Stimulated activated CD8-positive, alpha-beta memory T cell treated with anti-CD3 and anti-CD28 coated beads, Interleukin-4, amount 100 ng/mL, for 4 hours (primary cell): ENCODE measurements at places on chromosomes 1 and 21.
A peak's percentile ranks its signal among the peaks of the same experiment; 100 is the strongest.

DNA sequence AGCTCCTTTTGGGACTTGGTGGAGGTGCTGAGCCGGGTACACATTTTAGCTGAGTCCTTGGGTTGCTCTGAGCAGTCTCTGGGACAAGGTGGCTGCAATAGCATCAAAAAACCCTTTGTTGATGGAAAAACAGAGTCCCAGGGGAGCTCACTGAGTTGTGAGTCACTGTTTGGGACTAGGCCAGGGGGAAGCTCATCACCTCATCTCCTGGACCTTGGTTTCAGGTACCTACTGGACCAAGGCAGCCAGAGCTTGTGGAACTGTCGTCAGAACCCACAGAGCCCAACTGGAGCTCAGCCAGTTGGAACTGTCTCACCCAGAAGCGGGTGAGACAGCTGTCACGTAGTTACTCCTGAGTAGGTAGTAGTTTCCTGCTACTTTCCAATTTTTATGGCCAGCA is 146.7 kb downstream of the HLX start:
- DNase-seq: no peak

GRCh38 chr1:152926091-152926490 is 17.7 kb downstream of the IVL start:
- no peak for DNase-seq

DNA sequence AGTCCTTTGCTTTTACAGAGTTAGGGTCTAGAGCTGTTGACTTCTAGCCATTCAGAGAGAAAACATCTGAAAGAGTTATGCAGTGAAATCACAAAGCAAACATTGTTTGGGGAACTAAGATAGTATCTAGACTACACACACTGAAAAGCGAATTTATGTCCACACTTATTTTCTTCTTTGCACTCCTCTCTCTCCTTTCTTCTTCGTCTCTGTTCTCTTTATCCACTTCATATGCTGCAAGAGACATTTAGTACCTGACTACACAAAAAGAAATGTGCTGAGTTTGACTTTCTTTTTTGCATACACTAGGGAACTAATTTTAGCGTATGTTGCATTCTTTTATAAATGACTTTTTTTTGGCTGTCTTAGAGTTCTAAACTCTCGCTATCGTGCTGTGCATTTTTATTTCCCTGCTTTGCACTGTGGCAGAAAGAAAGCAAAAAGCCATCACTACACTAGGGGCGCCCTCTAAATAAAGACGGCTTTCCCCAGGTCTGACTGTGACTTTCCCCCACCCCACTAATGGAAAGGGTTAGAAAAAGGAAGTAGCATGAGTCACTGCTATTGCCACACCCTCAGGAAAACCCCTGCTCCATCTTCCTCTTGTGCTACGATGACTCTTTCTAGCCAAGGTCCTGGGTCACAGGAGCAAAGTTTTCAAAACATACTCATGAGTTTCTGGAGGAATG is 65.7 kb downstream of the MAP3K7CL start:
- DNase-seq: peak; percentile 36

GRCh38 chr1:12626888-12627287 is 8.9 kb upstream of the DHRS3 start:
- no peak for DNase-seq

- DNase-seq: no peak
Measured at GRCh38 chr21:37555672-37556261, 189.2 kb downstream of the DYRK1A start.

DNA sequence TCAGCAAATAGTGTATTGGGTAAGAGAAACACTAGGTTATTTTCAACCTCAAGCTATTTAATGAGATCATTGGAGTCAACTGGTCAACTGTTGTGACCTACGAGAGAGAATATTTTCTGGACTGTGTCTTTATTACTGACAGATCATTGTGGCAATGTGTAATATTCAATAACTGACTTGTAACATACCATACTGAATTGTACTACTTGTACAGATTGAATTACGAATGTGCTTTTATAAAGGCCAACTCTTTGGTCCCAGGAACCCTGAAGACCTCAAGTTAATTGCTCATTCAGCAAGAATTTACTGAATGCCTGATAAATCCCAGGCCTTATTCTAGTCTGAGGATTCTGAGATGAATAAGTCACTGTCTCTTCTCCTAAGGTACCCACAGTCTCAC is 56.1 kb upstream of the CAMK1G start:
- no peak for DNase-seq

DNA sequence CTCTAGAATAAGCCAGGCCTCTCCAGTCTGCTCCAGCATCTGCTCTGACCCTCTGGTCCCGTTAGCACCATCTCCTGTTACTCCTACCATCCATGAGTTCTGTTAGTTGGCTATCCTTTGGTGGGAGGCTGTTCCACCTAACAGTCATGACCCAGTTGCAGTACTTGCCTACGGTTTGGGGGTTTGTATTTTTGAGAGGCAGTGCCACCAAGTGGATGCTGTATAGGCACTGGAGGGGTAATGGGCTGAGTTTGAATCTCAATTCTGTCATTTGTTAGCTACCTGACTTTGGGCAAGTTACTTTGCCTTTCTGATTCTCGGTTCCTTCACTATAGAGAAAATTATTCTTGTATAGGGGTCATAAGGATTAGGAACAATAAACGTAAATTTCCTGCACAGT is 12.1 kb upstream of the C8B start:
- no peak for DNase-seq

- no peak for DNase-seq
Measured at GRCh38 chr1:155680531-155680930, 8.0 kb downstream of the YY1AP1 start.

GRCh38 chr21:23986214-23986613 is 1621.1 kb downstream of the MRPL39 start:
- no peak for DNase-seq
